ENCODE measurements at places on chromosomes 13 and 19. TPM values are rescaled to one million over a fixed set of nuclear protein-coding genes. Genes with fewer than 3 reads are reported as not detected.

The TEX29 gene
- 0.79 TPM for polyA plus RNA-seq

The METTL21C gene
- not detected for polyA plus RNA-seq

The ELSPBP1 gene
- not detected for polyA plus RNA-seq

DNA sequence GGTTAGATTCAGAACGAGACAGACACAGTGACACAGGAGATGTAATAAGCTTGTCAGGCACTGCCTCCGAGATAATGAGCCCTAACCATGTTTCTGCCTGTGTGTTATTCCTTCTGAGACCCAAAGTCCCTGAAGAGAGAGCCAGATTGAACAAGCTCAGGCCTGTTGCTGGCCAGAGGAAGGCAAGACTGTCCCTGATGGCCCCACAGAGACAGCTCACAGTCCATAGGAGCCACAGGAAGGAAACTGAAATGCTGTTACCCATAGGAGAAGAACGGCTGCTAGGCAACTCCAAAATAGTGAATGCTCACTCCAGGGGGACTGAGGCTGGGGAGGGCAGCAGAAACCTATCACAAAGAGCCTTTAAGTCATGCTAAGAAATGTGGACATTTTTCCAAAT lies 31.8 kb upstream of the RFXAP start:
- DNase-seq = peak; percentile 14

DNA sequence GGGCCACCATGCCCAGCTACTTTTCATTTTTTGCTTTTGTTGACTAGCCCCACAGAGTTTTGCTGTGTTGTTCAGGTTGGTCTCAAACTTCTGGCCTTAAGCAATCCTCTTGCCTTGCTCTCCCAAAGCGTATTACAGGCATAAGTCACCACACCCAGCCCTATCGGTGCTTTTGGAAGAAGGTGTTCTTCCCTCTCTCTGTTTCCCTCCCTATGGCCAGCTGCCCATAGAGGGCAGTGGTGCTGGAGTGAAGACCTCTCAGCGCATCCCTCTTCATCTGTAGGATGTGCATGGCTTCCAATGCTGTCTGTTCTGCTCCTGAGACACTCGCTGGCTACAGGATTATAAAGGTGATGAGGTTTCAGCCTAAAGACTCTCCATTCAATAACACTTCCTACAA lies 1.3 kb upstream of the CD22 start:
- no peak for DNase-seq

DNA sequence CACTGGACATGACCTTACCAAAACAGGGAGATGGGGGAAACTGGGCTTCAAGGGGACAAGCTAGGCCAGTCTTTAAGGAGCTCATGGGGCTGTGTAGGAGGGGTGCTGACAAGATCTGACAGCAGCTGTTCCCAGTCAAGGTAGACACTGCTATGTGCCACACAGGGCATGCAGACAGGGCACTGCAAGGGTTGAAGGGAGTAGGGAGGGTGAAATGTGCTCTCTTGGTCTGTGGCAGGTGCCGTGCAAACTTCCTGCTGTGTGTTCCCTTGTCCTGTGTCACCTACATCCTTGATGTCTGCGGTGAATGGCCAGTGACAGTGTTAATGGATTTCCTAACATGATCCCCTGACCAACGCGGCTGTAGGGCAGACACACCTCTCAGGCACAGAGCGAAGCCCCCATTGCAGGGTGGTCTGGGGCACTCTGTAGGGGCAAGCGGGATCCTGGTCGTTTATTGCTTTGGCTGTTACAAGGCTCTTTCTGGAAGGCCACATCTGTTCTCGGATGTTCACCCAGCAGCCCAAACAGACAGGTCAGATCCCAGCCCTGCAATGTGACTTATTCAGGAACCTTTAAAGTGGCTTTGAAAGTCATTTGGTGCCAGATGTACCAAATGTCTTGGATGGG lies 199.5 kb upstream of the ZNF536 start:
- DNase-seq = no peak
